Immature natural killer cell (primary cell): ENCODE measurements at places on chromosomes 5 and 9.

DNA sequence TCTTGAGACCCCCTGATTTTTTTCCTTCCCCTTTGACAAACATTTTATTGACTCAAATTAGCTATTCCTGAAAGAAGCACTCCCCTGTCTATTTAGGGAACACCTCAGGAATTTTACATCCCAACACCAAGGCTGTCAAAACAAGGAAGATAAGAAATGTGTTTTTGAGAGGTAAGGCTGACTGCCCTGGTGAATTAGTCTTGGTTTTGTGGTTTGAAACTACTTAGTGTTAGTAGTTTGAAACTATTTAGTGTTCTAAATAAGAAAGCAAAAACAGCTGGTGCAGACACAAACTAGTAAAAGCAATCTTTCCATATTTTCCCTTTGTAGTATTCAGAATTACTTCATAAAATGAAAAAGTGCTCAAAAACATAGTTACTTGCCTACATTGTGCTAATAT lies 120.7 kb downstream of the PCSK1 start:
- DNase-seq: no peak
- H3K4me1 ChIP-seq: no peaks in the 10 kb centered on the region
- no peaks in the 10 kb centered on the region for H3K36me3 ChIP-seq
- no peak overlapping the region for H3K27ac ChIP-seq
- H3K27me3 ChIP-seq: peaks cover 6% of the 10 kb centered on the region

GRCh38 chr5:99308131-99308530 lies 379.3 kb upstream of the CHD1 start:
- H3K4me3 ChIP-seq: no peak overlapping the region
- H3K4me1 ChIP-seq: no peaks in the 10 kb centered on the region
- no peaks in the 10 kb centered on the region for H3K36me3 ChIP-seq
- H3K27ac ChIP-seq: no peak overlapping the region

DNA sequence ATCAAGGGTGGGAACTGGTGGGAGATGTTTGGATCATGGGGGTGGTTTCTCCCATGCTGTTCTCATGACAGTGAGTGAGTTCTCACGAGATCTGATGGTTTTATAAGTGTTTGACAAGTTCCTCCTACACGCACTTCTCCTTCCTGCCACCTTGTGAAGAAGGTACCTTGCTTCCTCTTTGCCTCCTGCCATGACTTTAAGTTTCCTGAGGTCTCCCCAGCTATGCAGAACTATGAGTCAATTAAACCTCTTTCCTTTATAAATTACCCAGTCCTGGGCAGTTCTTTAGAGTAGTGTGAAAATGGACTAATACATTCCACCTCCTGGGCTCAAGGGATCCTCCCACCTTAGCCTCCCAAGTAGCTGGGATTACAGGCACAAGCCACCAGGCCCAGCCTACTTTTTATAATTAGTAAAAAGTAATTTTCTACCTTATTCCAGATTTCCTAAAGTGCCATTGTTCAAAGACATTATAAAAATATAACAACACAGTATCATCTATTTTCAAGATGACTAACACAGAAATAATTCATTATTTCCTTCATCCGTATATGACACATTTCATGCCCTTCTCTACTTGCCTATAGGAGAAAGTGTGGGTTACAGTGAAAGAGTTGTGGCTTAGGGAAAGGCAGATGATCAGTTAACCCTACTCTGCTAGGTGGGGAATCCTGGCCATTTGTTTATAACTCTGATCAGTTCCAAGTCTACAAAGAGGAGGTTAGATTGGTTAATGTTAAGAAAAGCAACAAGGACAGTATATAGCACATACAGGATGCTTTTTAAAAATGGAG lies 99.9 kb downstream of the TTC39B start:
- no peak overlapping the region for H3K4me3 ChIP-seq
- peaks cover 12% of the 10 kb centered on the region for H3K36me3 ChIP-seq
- no peak for DNase-seq
- peaks cover 20% of the 10 kb centered on the region for H3K4me1 ChIP-seq
- peaks cover 3% of the 10 kb centered on the region for H3K27me3 ChIP-seq

- H3K4me3 ChIP-seq: no peak overlapping the region
- no peaks in the 10 kb centered on the region for H3K4me1 ChIP-seq
- DNase-seq: no peak
- H3K27ac ChIP-seq: no peak overlapping the region
- H3K36me3 ChIP-seq: no peaks in the 10 kb centered on the region
- peaks cover 2% of the 10 kb centered on the region for H3K27me3 ChIP-seq
Observed at GRCh38 chr5:160494451-160494850, 72.8 kb downstream of the PTTG1 start.

DNA sequence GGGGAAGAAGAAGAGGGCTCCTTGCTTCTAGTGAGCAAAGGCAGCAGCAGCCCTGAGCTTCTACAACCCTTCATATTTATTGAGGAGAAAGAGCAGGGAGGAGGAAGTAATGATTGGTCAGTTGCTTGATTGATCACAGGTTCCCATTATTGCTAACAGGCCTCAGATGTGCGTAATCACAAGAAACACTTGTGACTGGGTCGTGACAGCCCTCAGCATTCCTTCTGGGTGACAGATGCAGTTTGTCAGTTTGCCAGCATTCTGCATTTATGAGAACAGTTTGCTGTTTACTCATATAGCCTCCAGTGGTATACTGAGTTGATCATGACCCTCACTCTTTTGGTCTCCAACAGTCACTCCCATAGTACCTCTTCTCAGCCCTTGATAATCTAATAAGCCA lies 111.5 kb upstream of the TNC start:
- no peak for DNase-seq
- H3K27ac ChIP-seq: no peak overlapping the region
- H3K4me1 ChIP-seq: no peaks in the 10 kb centered on the region
- no peaks in the 10 kb centered on the region for H3K36me3 ChIP-seq

- DNase-seq: no peak
- no peak overlapping the region for H3K27ac ChIP-seq
- H3K27me3 ChIP-seq: no peaks in the 10 kb centered on the region
- H3K4me1 ChIP-seq: no peaks in the 10 kb centered on the region
Observed at GRCh38 chr5:111774525-111774924, 17.5 kb upstream of the NREP start.

DNA sequence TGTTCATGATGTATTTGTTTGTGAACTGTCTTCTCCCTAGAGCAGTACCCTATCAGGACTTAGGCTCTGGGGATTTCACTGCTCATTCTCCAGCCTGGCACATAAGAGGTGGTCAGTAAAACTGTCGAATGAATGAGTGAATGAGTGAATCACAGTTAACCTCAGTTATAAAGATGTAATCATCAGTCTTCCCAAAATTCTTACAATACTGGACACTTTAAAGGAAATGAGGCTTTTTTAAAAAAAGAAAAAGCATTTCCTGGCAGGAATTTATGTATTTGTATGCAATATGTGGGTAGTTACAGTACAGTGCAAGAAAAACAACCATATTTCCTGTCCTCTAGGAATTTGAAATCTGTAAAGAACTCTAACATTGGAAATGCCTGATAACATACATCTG lies 59.6 kb downstream of the RAI14 start:
- H3K27ac ChIP-seq: no peak overlapping the region
- no peaks in the 10 kb centered on the region for H3K4me1 ChIP-seq
- peaks cover 4% of the 10 kb centered on the region for H3K27me3 ChIP-seq
- no peak for DNase-seq
- no peaks in the 10 kb centered on the region for H3K36me3 ChIP-seq

DNA sequence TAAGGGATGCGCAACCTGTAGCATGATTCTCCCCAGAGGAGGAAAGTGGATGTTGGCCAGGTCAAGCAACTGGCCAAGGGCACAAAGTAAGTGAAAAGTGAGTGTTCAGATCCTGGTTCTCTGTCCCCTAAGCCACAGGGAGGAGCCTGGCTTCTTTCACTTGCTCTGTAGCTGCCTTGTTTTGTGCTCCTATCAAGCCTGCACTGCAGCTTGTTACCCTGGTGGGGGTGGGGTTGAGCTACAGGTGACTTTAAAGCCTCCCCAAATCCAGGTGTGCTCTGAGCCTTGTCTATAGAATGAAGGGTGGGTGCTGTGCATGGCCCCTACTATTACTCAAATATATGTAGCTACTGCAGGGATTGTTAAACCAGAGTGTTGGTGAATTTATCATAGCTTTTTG lies 32.9 kb downstream of the RALGPS1 start:
- H3K4me3 ChIP-seq: no peak overlapping the region
- H3K36me3 ChIP-seq: peaks cover 3% of the 10 kb centered on the region
- no peak overlapping the region for H3K27ac ChIP-seq
- no peaks in the 10 kb centered on the region for H3K27me3 ChIP-seq
- no peak for DNase-seq

DNA sequence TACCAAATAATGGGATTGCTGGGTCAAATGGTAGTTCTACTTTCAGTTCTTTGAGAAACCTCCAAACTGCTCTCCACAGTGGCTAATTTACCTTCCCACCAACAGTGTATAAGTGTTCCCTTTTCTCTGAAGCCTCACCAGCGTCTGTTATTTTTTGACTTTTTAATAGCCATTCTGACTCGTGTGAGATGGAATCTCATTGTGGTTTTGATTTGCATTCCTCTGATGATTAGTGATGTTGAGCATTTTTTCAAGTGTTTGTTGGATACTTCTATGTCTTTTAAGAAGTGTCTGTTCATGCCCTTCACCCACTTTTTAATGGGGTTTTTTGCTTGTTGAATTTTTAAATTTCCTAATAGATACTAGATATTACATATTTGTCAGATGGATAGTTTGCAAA lies 28.4 kb upstream of the SUSD1 start:
- no peak overlapping the region for H3K27ac ChIP-seq
- no peaks in the 10 kb centered on the region for H3K27me3 ChIP-seq
- H3K36me3 ChIP-seq: peaks cover 17% of the 10 kb centered on the region
